NCI-H1436 treated with DMSO at 0.1 percent for 48 hours (cell line): ENCODE measurements at places on chromosomes 7 and 10.

- no peak for DNase-seq
Measured at GRCh38 chr10:20058135-20058534, 241.9 kb downstream of the PLXDC2 start.

- DNase-seq = no peak
Measured at GRCh38 chr7:64882341-64883112, 20.5 kb upstream of the ZNF273 start.

- DNase-seq = no peak
Measured at GRCh38 chr10:13915710-13916109, 328.9 kb downstream of the PRPF18 start.

DNA sequence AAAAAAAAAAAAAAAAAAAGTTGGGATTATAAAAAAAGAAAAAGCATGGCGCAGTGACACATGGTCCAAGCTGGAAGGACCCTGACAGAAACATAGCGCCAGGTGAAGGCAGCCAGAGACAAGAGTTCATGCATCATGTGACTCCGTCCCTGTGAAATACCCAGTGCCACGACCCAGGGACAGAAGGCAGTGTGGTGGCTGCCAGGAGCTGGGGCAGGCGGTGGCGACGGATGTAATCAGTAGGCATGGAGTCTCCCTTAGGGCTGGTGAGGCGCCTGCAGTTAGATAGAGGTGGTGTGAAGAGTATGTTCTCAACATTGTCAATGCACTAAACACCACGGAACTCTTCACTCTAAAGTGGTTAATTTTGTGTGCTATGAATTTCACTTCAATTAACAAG lies 43.9 kb downstream of the STK32C start:
- DNase-seq = no peak

DNA sequence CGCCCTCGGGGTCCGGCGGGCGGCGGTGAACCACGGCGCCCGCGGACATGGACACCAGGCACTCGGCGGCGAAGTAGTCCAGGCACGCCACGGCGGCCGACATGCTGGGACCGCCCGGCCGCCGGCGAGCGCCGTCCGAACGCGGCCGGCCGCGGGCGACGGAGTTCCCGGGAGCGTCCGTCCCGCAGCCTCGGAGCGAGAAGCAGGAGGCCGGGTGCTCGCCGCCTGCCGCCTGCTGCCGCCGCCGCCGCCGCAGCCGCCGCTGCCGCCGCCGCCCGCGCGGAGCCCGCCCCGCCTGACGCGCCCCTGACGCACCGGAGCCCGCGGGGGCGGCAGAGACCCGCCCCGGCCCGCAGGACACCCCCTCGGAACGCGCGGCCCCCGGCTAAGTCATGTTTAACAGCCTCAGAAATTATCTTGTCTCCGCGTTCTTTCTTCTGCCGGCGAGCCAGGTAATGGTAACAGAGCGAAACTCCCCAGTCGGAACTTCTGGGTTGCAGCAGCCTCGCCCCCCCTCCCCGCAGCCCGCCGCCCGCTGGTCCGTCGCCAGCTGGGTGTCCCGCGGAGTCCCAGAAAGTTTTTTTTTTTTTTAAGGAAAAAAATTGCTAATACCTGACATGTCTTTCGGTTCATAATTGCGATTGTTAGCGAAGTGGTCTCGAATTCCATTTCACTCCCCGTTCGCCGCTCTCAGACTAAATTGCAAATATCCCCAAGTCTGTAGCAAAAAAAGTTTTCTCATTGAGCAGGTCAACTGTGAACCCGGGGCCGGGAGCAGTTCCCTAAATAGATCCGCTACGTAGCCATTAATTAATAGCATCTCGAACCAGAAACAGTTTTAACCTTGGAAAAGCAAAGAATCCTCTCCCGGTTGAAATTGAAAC lies at the start of gene KLF14:
Gene KLF14 (minus strand): TSS at position 277 of the 884 bp plus-strand sequence. CDS start 174 bp downstream, at position 103.
- DNase-seq = no peak

GRCh38 chr10:87066865-87067264 lies 27.8 kb downstream of the GLUD1 start:
- no peak for DNase-seq

DNA sequence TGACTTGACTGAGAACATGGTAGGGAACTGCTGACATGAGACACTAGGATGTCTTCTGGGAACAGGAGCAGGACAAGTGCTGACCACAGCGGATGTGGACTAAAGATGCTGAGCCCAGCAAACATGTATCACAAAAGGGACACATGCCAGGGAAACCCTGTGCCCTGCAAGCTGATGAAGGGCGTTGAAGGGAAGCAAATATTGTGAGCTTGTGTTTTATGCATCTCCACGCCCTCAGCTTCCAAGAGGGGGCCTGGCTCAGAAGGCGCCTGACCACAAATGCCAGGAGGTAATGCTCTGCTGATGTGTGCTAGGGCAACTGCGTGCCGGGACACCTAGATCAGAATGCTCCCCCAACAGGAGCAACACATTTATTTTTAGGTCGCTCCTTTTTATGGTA lies 207.3 kb downstream of the CXCL12 start:
- DNase-seq = no peak

DNA sequence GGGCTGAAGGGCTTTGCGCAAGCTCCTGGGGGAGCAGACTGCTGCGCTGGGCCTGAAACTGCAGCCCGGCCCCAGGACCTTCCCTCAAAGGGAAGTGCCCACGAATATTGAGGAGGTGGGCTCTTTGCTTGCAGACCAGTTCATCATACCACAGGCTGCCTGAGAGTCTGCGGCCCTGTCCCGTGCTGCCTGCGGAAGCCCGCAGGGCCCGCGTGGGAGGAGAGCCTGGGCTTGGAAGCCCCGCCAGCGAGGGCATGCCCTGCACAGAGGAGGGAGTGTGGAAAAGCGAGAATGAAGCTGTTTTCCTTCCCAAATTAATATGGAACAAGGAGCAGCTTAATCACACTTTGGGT lies 83.6 kb upstream of the MKI67 start:
- DNase-seq = no peak

- no peak for DNase-seq
Measured at GRCh38 chr10:5105626-5106025, 11.4 kb downstream of the AKR1C3 start.

GRCh38 chr7:70044525-70044924 lies 446.2 kb downstream of the AUTS2 start:
- no peak for DNase-seq

- DNase-seq = no peak
Measured at GRCh38 chr10:29926693-29927048, 132.7 kb downstream of the JCAD start.

DNA sequence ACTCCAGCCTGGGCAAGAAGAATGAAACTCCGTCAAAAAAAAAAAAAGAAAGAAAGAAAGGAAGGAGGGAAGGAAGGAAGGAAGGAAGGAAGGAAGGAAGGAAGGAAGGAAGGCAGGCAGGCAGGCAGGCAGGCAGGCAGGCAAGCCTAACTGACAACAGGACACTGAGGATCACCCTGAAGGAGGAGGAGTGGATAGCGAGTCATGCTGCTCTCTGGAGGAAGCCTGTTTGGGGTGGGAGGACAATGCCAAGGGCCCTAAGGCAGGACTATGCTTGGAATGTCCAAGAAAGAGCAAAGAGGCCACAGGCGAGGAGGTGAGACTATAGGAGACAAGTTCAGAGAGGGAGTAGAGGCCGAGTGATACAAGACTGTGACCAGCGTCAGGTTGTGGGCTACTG lies 107.0 kb upstream of the PARD3 start:
- no peak for DNase-seq

GRCh38 chr10:65670087-65670486 lies 1255.7 kb upstream of the LRRTM3 start:
- DNase-seq = no peak

- DNase-seq = no peak
Measured at GRCh38 chr10:13347043-13347499, 1.0 kb downstream of the SEPHS1 start.

- DNase-seq = no peak
Measured at GRCh38 chr10:3825244-3825643, 40.2 kb upstream of the KLF6 start.

- DNase-seq = no peak
Measured at GRCh38 chr7:153628406-153628805, 423.8 kb upstream of the DPP6 start.

DNA sequence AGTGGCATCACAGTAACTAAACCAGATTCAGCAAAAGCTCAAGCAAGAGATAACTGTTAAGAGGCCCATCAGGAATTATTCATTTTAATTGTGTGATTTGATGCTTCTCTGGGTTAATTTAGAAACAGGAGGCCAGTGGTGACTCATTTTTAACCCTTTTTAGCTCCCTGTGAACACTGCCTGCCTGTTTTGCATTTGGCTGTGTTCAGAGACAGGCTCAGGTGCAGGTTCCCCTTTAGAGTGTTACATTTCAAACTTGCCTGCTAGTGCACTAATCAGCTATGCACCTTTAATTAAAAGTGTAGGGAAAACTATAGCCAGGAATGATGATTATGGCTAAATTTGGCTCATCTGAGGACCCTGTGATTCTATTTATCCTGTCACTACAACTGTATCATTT lies 6.5 kb downstream of the STAMBPL1 start:
- no peak for DNase-seq

DNA sequence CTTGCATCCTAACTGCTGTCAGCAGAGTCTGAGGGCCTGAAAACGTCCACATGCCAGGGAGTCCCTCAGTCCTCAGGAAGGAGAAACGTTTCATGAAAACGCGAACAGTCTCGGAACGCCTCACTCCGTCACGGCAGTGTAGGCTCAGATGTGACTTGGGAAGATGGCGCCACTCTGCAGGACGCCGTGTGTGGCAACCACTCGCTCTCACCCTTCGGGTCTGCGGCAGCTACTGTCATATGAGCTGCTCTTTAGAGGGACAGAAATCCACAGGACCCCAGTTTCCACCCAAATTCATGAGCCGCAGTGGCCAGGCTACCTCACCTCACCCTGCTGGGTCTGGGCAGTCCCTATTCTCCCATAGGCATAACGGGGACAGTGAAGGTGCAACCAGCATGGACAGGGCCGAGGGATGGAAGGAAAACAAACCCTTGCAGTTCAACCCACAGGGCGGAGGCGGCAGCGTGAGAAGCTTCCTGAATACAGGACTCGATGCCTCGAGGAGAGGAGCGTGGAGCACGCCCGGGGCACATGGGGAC lies 438.3 kb downstream of the DNAJB6 start:
- no peak for DNase-seq

GRCh38 chr10:125217990-125218675 lies 57.8 kb upstream of the CTBP2 start:
- no peak for DNase-seq

DNA sequence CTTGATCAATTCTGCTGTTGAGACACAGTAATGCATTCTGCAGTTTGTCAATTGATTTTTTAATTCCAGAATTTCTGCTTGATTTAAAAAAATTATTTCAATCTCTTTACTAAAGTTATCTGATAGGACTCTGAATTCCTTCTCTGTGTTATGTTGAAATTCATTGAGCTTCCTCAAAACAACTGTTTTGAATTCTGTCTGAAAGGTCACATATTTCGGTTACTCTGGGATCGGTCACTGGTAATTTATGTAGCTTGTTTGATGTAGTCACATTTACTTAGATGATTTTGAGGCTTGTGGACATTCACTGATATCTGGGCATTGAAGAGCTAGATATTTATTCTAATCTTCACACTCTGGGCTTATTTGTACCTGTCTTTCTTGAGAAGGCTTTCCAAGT lies 67.2 kb upstream of the NME8 start:
- no peak for DNase-seq

DNA sequence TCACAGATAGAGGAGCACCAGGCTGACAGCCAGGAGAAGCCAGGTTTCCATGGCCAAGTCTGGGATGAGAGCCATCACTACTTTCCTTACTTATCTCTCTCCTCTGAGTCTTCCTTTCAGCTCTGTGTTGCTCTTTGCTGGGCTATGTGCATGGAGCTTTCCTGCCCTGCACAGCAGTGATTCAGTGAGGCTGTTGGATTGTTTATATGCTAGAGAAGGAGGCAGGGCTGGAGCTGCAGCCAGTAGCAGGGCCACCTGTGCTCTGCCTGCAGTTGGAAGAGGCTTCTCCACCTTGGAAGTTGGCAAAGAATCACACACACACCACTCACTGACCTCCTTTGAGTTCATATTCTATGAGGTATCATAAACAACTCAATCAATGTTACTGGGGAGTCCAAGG lies at the start of gene CYP3A4:
Gene CYP3A4 (minus strand): TSS at position 178 of the 400 bp plus-strand sequence. CDS start 103 bp downstream, at position 75.
- no peak for DNase-seq

DNA sequence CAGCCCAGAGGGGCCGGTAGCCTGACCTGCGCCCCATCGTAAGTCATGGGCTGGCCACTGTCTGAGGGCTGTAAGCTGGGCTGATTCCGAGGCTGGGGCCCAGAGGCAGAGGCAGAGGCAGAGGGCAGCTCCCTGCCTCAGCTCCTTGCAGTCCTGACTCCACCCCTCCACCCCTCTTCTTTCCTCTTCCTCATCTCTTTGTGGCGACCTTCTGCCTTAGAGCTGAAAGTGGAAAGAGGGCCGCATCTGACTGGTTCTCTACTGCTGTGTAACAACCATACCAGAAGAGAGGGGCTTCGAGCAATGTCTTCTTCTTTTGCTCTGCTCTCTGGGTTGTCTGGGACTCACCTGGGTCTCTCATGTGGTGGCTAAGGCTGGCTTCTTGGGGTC lies 179.1 kb downstream of the RPS24 start:
- no peak for DNase-seq

- no peak for DNase-seq
Measured at GRCh38 chr7:90005836-90006235, 148.4 kb upstream of the STEAP1 start.

- no peak for DNase-seq
Measured at GRCh38 chr7:6346581-6346980, 74.2 kb upstream of the CYTH3 start.

DNA sequence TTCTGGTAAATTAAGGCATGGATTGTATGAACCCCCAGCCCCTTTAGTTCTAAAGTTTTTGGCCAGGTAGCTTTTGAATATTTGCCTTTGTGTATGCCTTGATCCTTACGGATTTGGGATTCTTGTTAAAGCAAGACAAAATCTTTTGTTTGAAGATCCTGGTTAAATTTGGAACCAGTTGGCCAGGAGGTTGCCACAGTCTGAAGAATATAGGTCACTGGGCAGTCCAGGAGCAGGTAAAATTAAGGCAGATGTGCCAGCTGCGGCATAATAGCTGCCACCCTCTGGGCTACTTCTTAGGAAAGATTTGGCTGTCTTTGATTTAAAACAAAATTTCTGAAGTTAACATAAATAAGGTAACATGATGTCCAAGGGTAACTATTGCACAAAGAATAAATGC lies 192.3 kb downstream of the SUGCT start:
- DNase-seq = no peak

DNA sequence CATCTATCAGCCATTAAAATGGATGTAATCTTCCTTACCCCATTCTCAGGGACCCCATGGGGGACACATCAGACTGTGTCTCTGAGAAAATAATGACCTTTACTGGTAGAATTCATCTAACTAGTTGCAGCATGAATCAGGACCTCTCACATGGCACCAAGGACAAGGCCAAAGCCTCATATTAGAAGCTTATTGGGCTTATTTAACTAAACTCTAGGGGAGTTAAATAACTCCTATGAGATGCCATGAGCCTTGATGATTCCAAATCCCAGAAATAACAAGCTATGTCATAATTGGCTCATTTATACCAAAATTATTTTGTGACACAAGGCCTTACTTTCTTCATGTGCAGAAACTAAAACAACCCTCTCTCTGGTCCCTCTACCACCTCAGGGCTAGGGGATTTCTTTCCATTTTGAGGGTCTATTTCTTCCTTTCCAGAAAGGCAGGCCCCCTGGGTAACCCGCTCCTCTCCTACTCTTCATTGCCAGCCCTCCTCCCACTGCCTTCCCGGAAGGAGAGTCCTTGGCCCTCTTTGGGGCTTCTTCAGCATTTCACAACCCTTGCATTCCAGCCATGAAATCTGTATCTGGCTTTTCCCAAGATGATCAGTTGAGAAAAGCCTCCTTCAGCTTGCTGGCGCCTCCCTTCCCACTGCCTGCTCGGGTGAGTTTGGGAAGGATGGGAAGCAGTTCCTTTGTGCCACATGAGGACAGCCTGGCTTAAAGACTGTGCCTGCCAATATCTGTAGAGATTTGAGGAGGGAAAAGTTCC lies 41.8 kb upstream of the TRIM8 start:
- no peak for DNase-seq

- no peak for DNase-seq
Measured at GRCh38 chr10:30581779-30582380, 47.7 kb downstream of the LYZL2 start.
